ENCODE measurements at places on chromosomes 16 and 17.
A peak's percentile ranks its signal among the peaks of the same experiment; 100 is the strongest.

- no peak for DNase-seq
Observed at GRCh38 chr17:59124665-59125064, 18.0 kb upstream of the TRIM37 start.

- DNase-seq = no peak
Observed at GRCh38 chr16:80041410-80041809, 440.9 kb upstream of the MAF start.

- DNase-seq = no peak
Observed at GRCh38 chr16:6576113-6576512, 756.5 kb upstream of the RBFOX1 start.

DNA sequence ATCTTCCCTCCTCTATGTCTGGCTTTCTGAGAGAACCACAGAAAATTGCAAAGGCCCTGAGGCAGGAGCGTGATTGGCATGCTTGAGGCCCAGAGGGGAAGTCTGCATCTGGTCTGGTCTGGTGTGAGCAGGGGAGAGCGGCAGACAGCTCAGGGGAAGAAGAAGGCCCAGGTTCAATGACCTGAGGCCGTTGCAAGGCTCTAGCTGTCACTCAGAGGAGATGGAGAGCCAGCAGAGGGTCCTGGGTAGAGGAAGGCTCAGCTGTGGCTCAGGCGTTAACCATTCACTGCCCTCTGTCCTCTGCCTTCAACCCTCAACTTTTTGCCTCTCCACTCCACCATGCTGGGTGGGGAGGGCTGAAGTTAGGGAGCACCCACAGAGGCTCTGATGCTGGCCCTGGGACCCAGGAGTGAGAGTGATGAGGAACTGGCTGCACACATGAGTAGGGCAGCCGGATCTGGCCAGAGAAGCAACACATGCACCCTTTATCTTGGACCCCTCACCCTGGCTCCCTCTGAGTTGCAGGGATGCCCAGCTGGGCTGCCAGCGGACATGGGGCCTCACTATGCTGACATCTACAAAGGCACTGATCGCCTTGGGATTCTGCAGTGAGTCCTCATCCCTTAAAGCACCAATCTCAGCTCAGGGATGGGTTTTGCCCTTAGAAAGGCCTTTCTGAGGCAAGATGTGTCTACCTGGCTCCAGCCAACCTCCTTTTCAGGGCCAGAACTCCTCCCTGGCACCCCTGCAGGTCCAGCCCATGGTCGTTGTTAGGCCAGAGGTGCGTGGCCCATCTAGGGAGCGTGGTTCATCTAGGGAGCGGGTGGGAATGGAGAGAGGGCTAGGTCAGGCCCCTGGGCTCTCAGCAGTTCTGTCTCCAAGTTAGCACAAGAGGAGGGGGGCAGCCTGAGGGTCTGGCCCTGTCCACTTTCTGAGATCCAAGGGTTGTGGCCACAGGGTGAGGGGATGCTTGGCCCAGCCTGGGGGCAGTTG is 7.7 kb upstream of the KRTAP17-1 start:
- no peak for DNase-seq

DNA sequence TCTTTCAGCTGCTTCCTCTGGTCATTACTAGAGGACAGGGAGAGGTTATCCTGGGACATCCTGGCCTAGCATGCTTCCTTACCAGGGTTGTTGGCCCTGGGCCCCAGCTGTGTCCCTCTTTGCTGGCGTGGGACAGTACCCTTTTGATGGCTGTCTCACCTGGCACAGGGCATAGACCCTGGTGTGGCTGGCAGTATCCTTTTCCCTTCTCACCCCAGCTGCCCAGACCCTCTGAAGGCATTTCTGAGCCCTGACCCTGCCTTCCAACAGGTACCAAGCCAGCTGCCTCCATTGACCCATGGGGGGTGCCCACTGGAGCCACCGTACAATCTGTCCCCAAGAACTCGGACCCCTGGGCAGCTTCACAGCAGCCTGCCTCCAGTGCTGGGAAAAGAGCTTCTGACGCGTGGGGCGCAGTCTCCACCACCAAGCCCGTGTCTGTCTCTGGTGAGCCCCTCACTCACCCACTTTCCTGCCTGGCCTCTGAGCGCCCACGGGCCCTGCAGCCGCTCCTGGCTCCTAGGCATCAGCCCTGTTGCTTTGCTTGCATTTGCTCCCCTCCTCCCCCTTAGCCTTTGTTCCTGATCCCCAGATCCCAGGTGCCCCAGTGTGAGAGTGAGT is 34.0 kb downstream of the B9D1 start:
- no peak for DNase-seq

DNA sequence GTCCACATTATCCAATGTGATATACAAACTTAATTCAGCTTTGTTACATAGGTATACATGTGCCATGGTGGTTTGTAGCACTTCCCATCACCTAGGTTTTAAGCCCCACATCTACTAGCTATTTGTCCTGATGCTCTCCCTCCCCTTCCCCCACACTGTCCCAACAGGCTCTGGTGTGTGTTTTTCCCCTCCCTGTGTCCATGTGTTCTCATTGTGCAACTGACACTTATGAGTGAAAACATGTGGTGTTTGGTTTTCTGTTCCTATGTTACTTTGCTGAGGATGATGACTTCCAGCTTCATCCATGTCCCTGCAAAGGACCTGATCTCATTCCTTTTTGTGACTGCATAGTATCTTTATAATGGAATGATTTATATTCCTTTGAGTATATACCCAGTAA is 196.7 kb downstream of the CDH11 start:
- no peak for DNase-seq

DNA sequence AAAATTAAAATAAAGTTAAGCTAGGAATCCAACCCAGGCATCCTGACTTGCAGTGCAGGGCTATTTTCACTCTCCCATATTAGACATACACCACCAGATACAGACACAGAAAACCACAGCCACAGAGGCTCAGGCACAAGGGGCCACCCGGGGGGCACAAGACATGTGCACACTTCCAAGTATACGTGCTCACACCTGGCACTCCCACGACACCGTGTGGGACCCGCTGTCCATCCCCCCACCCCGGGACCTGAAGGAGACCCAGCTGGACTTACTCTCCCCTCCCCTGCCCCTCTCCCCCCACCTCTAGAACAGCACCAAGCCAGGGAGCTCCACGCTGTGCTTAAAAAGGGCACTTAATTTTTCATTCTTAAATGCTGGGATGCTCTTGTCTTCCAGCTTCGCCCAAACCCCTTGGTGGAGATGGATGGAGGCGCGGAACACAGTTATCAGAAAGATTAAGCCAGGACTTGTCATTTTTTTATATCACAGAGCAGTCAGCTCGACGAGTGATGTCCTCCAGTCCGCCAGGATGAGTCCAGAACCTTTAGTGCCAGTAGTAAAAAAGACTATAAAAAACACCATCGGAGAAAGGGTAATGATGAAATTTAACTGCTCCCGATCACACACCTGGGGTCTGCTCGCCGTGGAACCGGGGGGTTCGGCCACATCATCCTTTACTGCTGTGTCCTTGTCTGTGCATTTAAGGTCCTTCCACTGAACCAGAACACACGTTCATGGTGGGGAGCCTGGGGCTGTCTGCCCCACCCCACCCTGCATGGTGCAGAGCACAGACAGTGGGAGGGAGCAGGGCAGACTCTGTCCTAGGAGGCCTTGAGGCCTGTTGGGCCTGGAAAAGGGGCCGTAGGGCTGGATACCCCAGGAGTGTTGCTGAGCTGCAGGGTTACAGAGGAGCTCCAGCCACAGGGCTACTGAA is 73.3 kb upstream of the LHX1 start:
- DNase-seq = no peak

DNA sequence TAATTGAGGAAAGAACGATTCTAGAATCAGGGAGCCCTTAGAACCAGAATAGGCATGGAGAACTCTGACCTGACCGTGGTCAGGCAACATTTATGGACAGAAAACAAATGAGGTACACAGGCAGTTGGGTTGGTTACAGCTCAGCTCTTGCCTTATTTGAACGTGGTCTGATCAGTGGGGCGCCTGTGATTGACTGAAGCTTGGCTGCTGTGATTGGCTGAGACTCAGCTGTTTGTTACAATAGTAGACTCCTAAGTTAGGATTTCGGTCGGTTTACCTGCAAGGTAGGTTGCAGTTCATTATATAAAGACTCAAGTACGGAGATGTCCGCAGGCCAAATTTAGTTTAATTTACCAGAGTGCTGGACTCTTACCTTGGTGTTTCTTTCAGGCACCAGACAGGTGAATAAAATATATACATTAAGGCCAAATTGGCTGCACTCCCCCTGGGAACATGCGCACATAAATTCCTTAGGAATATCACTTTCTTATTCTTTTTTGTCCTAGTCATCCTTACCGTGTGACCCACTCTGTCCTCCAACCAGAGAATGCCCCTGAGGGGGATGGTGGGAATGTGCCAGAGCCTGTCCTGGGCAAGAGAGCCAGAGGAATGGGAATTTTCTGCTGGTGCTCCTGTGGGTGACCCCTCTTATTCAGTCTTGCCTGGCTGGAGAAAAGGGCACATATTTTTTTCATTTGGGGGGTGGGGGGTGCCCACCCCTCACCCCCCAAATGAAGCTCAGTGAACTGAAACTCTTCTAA is 7.5 kb upstream of the CSNK2A2 start:
- no peak for DNase-seq

DNA sequence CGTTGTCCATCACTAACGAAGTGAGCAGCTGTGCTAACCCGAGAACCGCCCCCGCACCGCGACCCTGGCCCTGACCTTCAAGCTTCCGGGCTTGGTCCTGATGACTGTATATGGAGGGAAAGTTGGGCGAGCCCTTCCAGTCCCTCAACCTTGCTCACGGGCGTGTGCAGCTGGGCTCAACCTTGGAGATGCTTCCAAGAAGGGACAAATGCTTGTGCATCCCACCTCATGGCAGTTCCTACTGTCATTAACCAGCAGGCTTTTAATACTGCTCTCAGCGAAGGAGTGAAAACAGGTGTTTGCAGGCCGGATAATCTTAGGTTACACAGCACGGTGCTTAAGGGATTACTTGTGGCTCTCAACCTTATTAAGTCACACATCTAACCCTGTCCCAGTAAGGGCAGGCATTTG is 33.5 kb downstream of the SRL start:
- DNase-seq = no peak

GRCh38 chr16:19559242-19559910 is 3.9 kb downstream of the VPS35L start:
- DNase-seq = peak; percentile 61

- DNase-seq = peak; percentile 12
Observed at GRCh38 chr17:72118335-72119076, 2.3 kb upstream of the SOX9 start.

DNA sequence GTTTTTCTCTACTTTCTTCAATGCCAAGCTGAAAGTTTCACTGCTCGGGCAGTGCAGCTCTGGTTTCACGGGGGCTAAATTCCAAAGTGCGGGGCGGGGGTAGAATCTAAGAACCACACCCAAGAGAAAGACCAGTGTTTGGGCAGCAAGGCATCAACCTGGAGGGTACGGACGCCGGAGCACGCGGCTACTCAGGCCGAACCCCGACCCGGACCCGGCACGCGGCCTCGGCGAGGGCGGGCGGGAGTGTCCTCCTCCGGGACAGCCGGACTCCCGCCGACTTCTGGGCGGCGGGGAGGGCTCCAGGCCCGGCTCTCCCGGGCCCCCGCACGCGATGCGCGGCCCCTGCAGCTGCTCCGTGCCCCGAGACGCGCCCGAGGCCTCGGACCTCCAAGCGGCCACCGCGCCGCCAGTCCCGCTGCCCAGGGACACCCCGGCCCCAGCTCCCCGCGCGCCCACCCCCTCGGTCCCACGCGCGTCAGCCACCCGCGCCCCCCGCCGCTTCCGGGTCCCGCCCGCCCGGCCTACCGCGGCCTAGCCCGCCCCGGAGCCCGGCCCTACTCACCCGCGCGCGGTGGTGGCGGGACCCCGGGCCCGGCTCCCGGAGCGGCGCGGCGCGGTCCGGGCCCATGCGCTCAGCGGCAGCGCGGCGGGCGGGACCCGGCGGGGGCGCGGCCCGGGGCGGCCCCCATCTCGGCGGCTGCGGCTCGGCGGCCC is 561 bp downstream of the AXIN1 start:
- DNase-seq = no peak

DNA sequence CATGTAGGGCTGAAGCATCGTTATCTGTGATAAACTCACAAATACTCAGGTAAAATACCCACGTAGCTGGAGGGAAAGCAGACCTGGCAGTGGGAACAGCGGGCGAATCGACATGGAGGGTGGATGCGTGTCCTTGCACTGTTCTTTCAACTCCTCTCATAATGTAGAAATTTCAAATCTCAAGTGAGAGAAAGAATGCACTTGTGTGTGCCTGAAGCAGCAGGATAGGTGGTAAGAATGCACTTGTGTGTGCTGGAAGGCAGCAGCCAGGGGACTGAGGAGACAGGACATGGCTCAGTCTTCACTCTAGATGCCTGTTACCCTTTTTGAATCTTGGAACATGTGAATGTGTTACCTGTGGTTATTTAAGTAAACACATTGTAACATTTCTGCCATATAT is 10.4 kb downstream of the IFT140 start:
- DNase-seq = no peak

DNA sequence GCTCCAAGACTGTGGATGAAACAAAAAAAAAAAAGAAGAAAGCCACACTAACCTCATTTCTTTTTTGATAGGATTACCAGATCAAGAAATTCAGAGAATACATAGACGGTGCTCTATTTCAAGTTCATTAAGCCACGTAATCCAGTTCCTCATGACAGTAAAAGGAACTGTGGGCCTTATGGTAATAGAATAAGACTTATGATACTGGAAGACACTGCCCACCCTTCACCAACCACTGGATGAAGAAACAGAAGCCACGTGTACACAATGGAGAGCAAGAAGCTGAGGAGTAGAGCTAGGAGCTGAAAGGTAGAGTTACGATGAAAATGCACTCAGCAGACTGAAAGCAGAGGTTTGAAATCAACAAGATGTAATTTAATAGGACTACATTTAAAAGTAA is 11.2 kb downstream of the NCBP3 start:
- no peak for DNase-seq

DNA sequence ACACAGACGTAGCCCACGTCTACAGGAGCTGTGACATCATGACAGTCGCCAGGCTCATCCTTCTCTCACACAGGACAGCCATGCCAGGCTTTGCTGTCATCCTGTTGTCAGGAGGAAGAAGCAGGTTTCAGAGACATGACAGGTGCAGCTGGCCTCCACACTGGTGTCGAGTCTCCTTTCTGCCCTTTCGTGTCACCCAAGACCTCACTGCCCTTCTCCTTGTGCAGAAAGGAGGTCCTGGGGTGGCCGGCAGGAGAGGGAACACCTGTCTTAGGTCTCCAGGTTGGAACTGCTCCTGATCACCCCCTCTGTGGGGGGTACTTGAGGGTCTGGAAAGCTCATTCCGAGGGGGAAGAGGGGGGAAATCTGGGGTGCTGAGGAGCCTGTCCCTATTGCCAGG is 41.6 kb upstream of the IRF8 start:
- DNase-seq = no peak

- no peak for DNase-seq
Observed at GRCh38 chr16:15694499-15694898, 44.5 kb downstream of the NDE1 start.

- DNase-seq = no peak
Observed at GRCh38 chr16:30972872-30973271, 12.1 kb upstream of the HSD3B7 start.
